ENCODE measurements at places on chromosomes 6 and 20.

GRCh38 chr20:3648951-3649350 is 14.2 kb downstream of the GFRA4 start:
- DNase-seq, result no peak

DNA sequence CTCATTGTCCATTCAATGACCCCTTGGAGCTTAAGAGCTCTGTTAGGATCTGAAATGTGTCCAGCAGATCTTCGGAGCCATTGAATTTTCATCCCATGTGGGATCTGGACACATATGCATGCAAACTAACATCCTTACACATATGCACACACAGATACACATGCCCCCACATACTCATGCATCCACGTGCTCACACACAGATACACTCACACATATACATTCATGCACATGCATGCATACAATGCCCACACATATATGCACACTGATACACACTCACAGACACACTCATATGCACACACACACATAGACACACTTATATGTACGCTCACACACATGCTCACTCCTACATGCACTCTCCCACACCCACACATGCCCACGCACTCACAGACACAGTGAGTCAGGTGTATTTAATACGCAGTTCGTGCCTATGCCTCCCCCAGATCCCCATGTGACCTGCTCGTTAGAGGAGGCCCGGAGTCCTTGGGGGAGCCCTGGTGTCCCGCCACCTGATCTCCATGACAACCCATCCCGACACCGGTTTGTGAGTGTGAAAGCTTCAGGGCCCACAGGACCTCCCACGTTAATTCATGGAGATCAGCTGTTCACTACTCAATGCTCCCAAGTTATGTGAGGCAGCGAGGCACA is 121.9 kb upstream of the SULF2 start:
- no peak for DNase-seq

DNA sequence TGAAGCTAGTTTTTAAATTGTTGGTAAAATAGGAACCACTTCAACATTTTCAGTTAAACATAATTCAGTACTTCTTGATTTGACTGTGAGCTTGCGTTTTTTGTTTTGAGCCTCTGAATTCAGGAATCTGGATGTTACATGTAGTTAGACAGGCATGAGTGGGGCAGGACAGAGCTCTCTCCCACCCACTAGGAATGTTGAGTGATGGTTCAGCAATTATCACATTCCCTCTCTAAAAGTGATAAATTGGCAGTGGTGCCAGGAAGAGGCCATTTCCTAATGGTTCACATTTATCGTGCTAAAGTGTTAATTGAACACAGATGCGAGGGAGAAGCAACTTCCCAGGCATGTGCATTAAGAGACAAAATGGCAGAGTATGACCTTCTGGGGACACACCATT is 465.5 kb upstream of the HTR1E start:
- no peak for DNase-seq

DNA sequence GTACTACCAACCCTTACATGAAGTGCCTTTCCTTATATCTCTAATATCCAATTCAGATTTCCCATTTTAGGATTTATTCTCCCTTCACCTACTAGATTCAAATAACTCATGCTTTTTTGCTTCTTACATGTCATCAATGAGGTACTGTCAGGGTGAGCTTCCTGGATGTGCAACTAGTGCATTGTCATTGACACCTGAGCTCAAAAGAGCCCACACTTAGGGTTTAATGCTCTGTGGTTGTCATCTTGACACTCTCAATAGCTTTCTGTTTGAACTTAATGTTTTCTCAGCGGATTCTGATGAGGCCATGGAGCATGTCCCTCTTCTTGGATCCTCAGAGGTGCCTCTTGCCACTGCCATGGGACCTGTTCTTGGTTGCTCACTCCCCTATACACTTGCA is 1033.3 kb upstream of the EYS start:
- no peak for DNase-seq
